LHCN-M2 (cell line): ENCODE measurements at places on chromosomes 4 and X.

- no peak for DNase-seq
Measured at GRCh38 chr4:46425775-46426400, 36.0 kb upstream of the GABRA2 start.

- no peak for DNase-seq
Measured at GRCh38 chr4:148095346-148095923, 346.8 kb downstream of the NR3C2 start.

GRCh38 chrX:155867821-155868220 lies 13.3 kb upstream of the VAMP7 start:
- DNase-seq, result no peak

DNA sequence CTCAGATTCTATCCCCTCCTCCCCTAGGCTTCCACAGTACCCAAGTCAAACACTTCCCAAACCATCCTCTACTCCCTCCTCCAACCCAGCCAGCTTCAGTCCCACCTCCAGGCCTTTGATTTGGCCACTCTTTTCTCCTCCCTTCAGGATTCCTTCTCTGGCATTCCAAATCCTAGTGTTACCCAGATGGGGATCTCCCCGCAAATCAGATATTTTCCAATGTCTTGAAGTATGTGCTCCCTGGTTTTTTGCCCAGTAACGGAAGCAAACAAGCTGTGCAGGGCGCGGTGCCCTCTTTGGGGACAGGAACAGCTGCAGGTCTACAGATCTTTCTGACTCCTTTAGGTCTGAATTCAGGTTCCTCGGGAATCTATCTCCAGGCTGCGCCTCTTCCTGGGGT lies 2.2 kb upstream of the SYN1 start:
- no peak for DNase-seq
